ENCODE measurements at places on chromosomes 3 and 15. TPM values are rescaled to one million over a fixed set of nuclear protein-coding genes. Genes with fewer than 3 reads are reported as not detected.

GRCh38 chr3:128409624-128410581 is 56.8 kb downstream of the DNAJB8 start:
- DNase-seq: no peak

DNA sequence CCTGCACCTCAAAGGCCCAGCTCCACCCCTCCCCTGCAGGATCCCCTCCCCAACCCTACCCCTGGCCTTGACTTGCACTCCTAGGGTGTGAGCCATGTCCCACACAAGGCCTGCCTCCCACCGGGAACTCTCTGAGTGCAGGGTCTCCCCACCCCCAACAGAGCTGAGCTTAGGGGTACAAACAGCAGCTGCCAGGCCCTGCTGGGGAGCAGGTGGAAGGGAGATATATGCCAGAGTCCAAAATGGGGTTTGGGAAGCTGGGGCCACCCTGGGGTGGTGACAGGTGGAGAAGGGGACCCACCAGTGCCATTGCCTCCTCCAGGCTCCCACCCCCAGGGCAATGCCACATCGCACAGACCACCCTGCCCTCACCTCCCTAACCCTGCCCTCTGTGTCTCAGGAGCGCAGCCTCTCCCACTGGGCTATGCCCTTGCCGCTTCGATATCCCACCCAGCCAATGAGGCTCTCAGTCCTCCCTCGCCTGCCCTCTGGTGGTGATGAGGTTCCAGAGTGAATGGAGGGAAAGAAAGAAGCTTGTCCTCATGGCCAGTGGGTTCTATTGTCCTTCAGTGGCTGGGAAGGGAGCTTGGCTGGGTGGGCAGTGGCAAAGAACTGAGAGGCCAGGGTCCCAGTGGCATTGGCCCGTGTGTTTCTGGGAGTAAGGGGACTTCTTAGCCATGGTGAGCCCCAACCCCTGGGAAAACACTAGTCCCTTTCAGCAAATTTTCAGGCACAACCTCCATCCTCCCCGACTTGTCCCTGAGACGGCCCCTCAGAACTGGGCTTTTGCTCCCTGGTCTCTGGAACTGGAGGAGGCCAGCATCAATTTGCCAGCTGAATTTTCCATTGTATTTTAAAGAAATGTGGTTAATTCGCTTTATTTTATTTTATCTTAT is 46.8 kb downstream of the CYP11A1 start:
- no peak for DNase-seq

GRCh38 chr3:132317229-132317948 is at the start of gene ACP3:
ACP3 (plus strand) TSS chr3:132317407; CDS start chr3:132317457, 50 bp downstream.
- peak; percentile 40 for DNase-seq

The ISL2 gene
- total RNA-seq: 0.87 TPM

DNA sequence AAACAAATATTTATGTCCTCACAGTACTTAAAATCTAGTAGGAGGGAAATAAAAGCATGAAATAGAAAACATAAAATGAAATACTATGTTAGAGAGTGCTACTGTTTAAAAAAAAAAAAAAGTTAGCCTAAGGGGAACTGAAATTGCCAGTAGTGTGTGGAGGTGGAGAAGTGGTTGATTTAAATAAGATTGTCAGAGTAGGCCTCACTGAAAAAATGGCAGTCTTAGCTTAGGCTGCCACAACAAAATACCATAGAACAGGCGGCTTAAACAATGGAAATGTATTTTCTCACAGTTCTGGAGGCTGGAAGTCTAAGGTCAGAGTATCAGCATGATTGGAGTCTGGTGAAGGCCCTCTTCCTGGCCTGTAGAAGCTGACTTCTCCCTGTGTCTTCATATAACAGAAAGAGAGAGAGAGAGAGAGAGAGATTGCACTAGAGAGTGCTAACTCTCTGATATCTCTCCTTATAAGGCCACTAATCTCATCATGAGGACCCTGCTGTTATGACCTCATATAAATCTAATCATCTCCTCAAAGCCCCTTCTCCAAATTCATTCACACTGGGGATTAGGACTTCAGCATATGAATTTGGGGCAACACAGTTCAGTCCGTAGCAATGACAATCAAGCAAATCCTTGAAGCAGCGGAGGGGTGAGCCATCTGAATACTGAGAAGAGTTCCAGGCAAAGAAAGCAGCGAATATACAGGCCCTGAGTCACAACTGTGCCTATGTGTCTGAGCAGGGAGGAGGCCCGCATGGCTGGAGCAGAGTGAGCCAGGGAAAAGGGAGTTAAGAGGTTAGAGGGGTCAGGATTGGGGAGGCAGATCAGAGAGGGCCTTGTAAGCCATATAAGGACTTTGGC is 23.6 kb upstream of the LRRC34 start:
- no peak for DNase-seq

The PLSCR1 gene
- total RNA-seq: 119 TPM

GRCh38 chr15:77064063-77064462 is 6.8 kb downstream of the TSPAN3 start:
- no peak for DNase-seq

DNA sequence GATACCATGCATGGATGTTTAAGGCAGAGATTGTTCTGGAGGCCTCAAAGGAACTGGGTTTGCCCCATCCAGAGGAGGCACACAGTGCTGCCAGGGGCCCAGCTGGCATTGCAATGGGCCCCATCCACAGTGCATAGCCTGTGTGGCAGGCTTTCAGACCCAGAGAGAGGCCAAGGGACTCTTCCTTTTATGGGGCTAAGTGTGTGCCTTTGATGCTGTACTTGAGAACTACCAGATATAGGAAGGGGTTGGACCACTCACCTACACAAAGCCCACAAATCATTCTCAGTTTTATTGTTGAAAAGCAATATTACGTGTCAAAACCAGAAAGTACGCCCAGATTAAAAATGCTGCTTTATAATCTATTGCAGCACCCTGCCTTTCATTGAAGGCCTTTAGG is 134.9 kb downstream of the EPHB1 start:
- DNase-seq: no peak

All from mucosa of descending colon (tissue), 3 donors.